ENCODE measurements at places on chromosomes 4 and X. TPM values are rescaled to one million over a fixed set of nuclear protein-coding genes. Genes with fewer than 3 reads are reported as not detected.

Gene CXCL6
- polyA plus RNA-seq = not detected

Gene ART3
- polyA plus RNA-seq = 1.0 TPM

GRCh38 chr4:60648774-60649173 is 551.4 kb upstream of the ADGRL3 start:
- no peak for DNase-seq

- no peak for DNase-seq
Measured at GRCh38 chrX:41332408-41333002, 1.5 kb upstream of the DDX3X start.

DNA sequence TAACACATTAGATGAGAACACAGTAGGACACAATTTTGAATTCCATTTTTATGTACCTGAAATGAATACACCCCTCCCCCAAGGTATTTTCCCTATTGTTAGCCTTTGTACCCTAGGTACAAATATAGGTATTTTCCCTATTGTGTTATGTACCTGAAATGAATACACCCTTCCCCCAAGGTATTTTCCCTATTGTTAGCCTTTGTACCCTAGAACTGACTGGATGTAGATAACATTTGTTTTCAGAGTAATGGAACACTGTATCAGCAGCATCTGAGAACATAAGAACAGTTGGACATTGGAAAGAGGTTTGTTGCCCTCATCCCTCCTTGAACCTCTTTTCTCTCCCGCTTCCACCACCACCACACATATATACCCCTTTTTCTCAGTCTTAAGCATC is 37.6 kb downstream of the YIPF6 start:
- no peak for DNase-seq

Data from urinary bladder (tissue), 4 donors.